ENCODE measurements at places on chromosomes 3 and 15. TPM values are rescaled to one million over a fixed set of nuclear protein-coding genes. Genes with fewer than 3 reads are reported as not detected.
A peak's percentile ranks its signal among the peaks of the same experiment; 100 is the strongest.

The PRSS50 gene
- 0.09 TPM for total RNA-seq

The ENTPD3 gene
- not detected for total RNA-seq

The GOLGA8N gene
- 6.5 TPM for total RNA-seq

The TMEM40 gene
- not detected for total RNA-seq

The ABI3BP gene
- not detected for total RNA-seq

The ANKRD34C gene
- total RNA-seq: not detected

The TMCO5A gene
- not detected for total RNA-seq

The ZKSCAN7 gene
- total RNA-seq: 2.8 TPM

GRCh38 chr3:39104961-39105686, 2.3 kb downstream of the GORASP1 start:
- DNase-seq: no peak

DNA sequence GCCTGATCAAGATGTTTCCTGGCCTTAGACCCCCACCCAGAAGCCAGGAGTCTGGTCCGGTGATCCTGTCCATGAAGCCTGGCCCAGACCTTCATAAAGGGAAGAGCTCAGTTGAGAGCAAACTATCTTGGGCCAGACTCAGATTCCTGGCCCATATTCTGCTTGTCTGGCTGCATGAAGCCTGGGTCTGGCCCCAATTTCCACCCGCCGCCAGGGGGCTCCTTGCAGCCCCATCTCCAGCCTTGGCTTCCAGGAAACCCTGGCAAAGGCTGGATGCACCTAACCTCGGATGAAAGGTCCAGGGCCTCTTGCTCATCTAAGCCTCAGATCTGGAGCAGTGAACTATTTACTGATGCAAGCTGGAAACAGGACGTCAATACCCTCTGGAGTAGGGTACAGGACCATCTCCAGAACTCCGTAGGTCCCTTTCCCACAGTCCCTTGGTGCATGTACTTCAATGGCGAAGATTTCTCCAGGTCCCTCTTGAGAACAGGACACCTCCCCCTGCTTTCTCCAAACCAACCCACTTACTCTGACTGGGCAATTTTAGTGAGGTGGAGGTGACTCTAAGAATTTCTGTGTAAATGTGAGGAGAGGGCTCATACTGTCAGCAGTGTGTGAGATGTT, 5.6 kb downstream of the FOXL2 start:
- peak; percentile 44 for DNase-seq

DNA sequence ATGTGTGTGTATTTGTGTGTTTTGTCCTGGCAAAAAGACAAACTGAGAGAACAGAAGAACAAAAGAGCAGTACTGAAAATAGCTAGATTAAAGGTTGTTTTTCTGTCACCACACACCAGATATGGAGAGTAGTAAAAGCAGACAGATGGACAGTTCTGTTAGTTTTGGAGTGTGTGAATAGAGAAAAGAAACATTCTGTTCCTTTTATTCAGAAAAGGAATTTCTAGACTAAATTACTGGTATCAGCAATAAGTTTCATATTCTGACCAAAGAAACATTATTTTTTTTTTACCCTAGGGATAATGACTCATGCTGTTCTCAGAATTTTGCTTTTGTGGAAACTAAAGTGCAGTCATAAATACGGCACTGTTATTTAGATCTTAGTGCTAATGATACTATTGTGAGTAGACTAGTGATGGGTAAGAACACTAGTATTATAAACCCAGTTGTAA, 32.9 kb downstream of the PIK3CA start:
- no peak for DNase-seq

- DNase-seq: no peak
These were observed 380.4 kb downstream of the ROBO2 start for GRCh38 chr3:77420336-77420735.

Measured in activated T-cell treated with anti-CD3 and anti-CD28 coated beads, Interleukin-2, amount 50 U/mL, for 72 hours (primary cell).